ENCODE measurements at places on chromosomes 4 and X. TPM values are rescaled to one million over a fixed set of nuclear protein-coding genes. Genes with fewer than 3 reads are reported as not detected.

Gene GYPA
- total RNA-seq: 6.2 TPM

Gene ASIC5
- total RNA-seq: not detected

Gene BTC
- total RNA-seq: 1.0 TPM

- H3K36me3 ChIP-seq: no peaks in the 10 kb centered on the region
- no peak overlapping the region for H3K4me3 ChIP-seq
- H3K27ac ChIP-seq: no peak overlapping the region
- H3K4me1 ChIP-seq: no peaks in the 10 kb centered on the region
- DNase-seq: no peak
Observed at GRCh38 chr4:98786866-98787265, 128.5 kb upstream of the TSPAN5 start.

Gene CNGA1
- not detected for total RNA-seq

GRCh38 chr4:93444860-93445259 is 383.7 kb upstream of the ATOH1 start:
- DNase-seq: no peak
- H3K4me1 ChIP-seq: no peaks in the 10 kb centered on the region
- no peaks in the 10 kb centered on the region for H3K27me3 ChIP-seq

- no peak overlapping the region for H3K27ac ChIP-seq
- H3K36me3 ChIP-seq: no peaks in the 10 kb centered on the region
- no peaks in the 10 kb centered on the region for H3K27me3 ChIP-seq
- peaks cover 16% of the 10 kb centered on the region for H3K4me1 ChIP-seq
- DNase-seq: no peak
- H3K4me3 ChIP-seq: no peak overlapping the region
Observed at GRCh38 chr4:25174674-25175073, 14.4 kb upstream of the SEPSECS start.

DNA sequence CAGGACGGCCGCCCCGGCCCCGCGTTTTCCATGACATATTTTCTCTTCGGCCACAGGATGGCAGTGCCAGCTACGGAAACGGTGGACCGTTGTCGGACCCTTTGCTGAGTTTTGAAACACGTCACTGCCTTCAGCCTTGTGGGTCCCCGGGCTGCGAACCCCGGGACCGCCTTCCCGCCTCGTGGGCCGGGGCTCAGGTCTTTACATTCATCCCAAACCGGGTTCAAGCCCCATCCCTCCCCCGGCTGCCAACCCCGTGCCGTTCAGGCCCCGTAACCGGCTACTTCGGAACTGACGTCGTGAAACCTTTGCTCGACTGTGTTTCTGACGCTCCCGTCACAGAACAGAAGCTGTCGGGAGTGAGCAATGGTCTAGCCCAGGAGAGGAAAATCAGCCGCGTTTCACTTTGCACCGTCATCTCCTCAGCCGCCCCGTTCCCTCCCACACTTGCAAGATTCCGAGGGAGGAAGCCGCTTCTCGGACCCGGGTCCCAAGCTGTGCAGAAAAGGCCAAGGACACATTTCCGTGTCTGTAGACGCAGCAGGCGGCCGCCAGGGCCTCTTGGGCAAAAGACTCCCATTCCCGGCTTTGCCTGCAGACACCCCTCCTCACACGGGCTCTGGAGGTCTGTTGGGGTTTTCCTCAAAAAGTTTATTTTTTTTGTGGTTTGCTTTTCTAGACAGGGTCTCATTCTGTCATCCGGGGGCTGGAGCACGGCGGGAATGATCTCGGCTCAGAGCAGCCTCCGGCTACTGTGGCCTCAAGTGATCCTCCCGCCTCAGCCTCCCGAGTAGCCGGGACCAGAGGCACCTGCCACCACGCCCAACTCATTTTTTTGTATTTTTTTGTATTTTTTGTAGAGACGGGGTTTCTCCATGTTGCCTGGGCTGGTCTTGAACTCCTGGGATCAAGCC is 41.4 kb upstream of the PPP2R3B start:
- DNase-seq: no peak
- H3K27ac ChIP-seq: no peak overlapping the region
- peaks cover 8% of the 10 kb centered on the region for H3K27me3 ChIP-seq
- H3K36me3 ChIP-seq: no peaks in the 10 kb centered on the region
- no peak overlapping the region for H3K4me3 ChIP-seq

GRCh38 chrX:45261471-45261870 is 60.8 kb upstream of the DIPK2B start:
- DNase-seq: no peak
- no peak overlapping the region for H3K4me3 ChIP-seq
- H3K4me1 ChIP-seq: no peaks in the 10 kb centered on the region
- H3K36me3 ChIP-seq: no peaks in the 10 kb centered on the region

- H3K27me3 ChIP-seq: no peaks in the 10 kb centered on the region
- peak overlapping the region; percentile 13 for H3K4me3 ChIP-seq
- peaks cover 27% of the 10 kb centered on the region for H3K36me3 ChIP-seq
- no peak for DNase-seq
- H3K27ac ChIP-seq: no peak overlapping the region
Observed at GRCh38 chr4:151098979-151099228, 524 bp upstream of the RPS3A start.

- peak; percentile 52 for DNase-seq
- H3K4me1 ChIP-seq: peaks cover 9% of the 10 kb centered on the region
- H3K4me3 ChIP-seq: no peak overlapping the region
- no peaks in the 10 kb centered on the region for H3K27me3 ChIP-seq
- H3K36me3 ChIP-seq: no peaks in the 10 kb centered on the region
Observed at GRCh38 chr4:118964891-118965411, 76.3 kb downstream of the SYNPO2 start.

DNA sequence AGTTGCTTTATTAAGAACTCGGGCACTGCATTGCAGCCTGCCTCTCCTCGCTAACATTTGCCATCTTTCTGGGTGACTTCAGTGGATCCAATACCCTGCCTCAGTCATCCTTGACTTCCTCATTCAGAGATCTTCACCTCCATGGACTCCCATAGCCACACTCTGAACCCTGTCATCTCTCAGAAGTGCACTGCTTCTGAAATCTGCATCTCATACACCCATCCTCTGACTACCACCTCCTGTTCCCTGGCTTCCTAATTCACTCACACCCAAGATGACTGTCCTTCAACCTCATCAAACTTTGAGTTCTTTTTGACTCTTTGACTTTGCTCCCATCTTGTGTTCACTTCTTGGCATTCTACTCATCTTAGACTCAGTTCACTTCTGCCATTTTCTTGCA is 25.3 kb upstream of the CYBB start:
- no peak overlapping the region for H3K27ac ChIP-seq
- no peaks in the 10 kb centered on the region for H3K36me3 ChIP-seq
- H3K4me1 ChIP-seq: no peaks in the 10 kb centered on the region
- no peak overlapping the region for H3K4me3 ChIP-seq
- no peaks in the 10 kb centered on the region for H3K27me3 ChIP-seq

Gene SNCA
- 3.2 TPM for total RNA-seq

Gene INTS12
- total RNA-seq: 4.3 TPM

All from adrenal gland (tissue), 19 donors.